NCI-H345 (cell line): ENCODE measurements at places on chromosomes 2 and 18.

- DNase-seq = no peak
Observed at GRCh38 chr2:26621469-26622199, 19.5 kb downstream of the CIB4 start.

GRCh38 chr2:2836343-2837070 lies 505.4 kb upstream of the MYT1L start:
- no peak for DNase-seq

DNA sequence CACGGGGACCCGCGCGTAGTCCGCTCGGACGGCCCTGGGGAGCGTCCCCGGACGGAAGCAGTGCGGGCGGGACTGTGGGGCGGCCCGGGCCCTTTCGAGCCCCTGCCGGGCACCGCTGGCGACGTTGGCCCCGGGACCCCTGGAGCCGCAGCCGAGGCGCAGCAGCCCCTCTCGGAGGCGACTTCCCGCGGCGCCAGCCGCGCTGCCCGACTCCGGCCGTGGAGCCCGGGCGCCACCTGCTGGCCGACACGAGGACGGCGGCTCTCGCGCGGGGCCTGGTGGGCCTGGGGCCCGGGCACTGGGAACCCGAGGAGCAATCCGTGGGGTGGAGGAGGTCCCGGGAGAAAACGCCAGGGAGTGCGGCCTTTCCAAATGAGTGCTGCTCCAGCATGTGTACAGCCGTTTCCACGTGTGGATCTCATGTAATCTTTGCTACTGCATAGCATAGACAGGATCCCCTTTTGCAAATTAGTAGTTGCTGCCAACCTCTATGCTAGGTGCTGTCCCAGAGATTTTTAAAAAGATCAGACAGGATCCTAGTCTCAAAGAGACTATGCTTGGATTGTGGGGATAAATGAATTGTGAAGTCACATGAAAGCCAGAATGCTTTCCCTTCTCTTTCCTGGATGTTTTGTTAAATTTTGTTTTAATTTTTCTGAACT lies 4.0 kb downstream of the ID2 start:
- DNase-seq = peak; percentile 81

DNA sequence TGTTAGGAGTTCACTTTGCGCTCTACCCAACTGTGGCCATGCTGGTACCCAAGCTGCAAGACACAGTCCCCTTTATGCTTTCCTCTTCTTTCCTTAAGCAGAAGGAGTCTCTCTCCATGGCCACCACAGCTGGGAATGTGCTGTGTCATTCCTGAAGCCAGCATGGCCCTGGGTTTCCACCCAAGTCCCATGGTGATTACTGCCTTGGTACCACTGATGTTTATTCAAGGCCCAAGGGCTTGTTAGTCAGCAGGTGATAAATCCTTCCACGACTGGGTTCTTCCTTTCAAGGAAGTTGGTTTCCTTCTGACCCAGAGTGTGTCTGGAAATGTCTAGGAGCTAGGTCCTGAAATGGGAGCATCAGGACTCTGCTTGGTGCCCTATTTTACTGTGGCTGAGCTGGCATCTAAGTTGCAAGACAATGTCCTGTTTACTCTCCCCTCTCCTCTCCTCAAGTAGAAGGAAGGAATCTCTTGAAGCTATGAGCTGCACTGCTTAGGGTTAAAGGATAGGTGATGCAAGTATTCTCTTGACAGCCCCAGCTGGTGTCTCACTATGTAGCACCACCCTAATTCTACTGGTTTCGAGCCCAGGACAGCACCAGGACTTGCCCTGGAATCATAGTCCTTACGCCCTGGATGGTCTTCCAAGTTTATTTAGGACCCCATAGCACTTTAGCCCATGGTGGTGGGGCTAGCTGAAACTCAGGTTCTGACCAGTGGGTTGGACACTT lies 18.7 kb upstream of the NUP35 start:
- DNase-seq = no peak

DNA sequence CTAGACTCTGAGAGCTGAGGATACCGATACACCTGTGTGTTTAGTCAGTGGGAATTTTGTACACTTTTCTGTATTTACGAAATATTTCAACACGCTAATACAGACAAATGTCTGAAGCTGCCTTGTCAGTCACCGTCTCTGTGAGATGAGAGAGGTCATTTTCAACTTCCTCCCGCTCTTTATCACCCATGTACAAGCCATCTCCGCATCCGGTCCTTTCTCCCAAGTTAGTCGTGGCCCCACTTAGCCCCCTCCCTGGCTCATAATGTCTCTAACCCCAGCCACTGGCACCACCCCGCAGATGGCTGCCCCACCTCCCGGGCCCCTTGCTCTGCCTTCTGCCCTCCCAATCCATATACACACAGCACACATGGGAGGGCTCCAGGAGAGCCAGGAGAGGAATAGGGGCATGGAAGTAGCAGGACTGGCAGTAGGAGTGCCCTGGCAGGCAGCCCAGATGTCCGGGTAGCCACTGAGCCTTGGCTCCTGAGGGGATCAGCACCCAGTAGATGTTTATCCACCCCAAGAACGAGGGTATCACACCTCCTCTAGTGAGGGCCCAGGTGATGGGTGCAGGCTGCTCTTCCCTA lies 2.0 kb upstream of the RUFY4 start:
- DNase-seq = no peak

DNA sequence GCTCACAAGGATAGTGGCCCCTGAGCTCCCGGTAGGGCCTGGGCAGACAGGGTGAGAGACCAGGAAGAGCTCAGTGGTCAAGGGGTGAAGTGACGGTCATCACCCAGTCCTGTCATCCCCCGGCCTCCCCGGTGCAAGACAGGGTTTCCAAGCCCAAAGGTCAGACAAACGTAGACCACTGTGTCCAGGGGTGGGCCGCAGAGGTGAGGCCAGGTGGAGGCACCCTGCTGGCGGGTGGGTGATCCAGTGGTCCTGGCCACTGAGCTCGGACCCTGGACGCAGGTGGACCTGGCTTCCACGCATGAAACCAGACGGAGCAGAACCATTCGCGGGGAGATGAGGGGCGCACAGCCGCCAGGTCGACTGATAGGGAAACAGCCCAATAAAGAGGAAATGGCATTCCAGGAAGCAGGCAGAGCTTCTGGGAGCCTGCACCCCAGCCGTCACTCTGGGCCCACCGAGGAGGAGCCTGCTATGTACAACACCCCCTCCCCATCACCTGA lies 14.4 kb upstream of the SNED1 start:
- DNase-seq = no peak

GRCh38 chr2:31580321-31581117 lies at the start of gene SRD5A2:
TSS of gene SRD5A2 (minus strand) at chr2:31580938. CDS start at chr2:31580900, 38 bp downstream.
- DNase-seq = no peak

GRCh38 chr2:161586517-161587167 lies 37.6 kb upstream of the SLC4A10 start:
- DNase-seq = peak; percentile 5

GRCh38 chr2:33652830-33653229 lies 53.7 kb upstream of the FAM98A start:
- no peak for DNase-seq

- DNase-seq = no peak
Observed at GRCh38 chr2:64442801-64443429, 11.0 kb upstream of the LGALSL start.

GRCh38 chr2:174568425-174568824 lies 29.2 kb downstream of the WIPF1 start:
- no peak for DNase-seq

DNA sequence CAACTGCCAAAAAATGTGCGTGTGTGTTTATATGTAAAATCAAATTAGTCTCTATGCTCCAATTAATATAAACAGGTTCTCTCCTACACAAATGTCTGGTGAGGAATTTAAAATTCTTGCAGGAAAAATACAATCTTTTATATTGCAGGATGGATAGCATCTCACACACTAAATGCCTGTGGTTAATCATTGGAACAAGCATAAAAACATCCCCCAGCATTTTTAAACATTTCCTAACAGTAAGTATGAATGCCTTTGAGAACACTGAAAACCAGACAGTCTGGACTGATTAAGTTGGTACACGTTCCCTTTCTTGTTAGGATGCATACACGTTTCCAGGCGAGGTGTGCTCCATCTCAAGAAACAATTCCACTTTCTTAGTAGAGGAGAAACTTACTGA lies 29.9 kb upstream of the PDE1A start:
- DNase-seq = no peak

GRCh38 chr2:33552758-33553461 lies 46.2 kb downstream of the FAM98A start:
- DNase-seq = no peak

GRCh38 chr2:122636097-122636496 lies 880.6 kb downstream of the TSN start:
- no peak for DNase-seq

DNA sequence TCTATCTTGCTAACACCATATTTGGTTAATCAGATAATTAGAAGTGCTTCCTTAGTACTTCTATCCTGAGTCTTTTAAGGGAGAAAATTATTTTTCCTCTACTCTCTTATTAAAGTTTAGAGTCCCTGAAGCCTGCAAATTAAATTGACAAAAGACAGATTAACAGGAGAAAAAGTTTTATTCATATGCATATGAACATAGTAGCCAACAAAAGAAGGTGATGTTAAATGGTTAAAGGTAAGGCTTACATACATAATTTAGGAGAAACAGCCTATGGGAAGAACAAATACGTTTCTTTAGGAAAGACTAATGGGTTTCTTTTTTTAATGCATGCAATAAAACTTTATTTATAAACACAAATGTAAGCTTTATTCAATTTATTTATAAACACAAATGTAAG lies 805.0 kb downstream of the CPS1 start:
- DNase-seq = no peak

DNA sequence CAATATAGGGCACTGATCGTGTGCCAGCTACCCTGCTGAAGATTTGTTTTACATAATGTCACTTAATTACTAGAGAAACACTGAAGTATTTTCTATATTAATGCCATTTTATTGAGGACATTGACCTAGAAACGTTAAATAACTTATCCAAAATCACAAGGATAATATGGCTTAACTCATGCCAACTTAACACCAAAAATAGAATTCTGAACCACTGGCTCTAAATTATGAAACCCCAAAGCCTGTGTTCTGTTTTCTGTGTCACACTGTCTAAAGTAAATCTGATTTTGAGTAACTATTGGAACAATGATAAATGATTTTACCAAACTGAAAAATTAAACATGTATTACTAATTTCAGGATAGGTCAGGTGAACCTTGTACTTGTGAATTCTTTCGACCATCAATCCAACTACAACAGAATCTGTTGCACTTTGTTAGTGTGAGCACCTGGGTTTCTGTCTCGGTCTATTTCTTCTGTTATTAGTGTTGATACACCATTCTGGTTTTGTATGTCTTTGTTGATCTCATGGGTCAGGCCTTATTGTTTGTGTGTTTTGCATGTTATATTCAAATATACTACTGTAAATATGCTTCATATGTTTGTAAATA lies 48.2 kb upstream of the CCDC141 start:
- no peak for DNase-seq

DNA sequence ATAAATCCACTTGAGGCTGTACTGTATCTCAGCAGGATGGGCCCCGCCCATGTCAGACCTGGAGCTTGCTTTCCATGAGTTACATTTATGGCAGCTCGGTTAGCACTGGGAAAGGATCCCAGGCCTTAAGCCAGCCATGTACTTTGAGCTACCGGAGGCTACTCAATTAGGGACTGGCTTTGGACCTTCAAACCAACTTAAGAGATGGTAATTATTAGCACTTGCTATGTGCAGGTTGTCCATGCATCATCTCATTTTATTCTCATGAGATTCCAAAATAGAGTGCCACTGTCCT lies 64.4 kb downstream of the ACTR2 start:
- no peak for DNase-seq

- DNase-seq = no peak
Observed at GRCh38 chr2:227503433-227504406, 31.8 kb downstream of the AGFG1 start.

- DNase-seq = no peak
Observed at GRCh38 chr2:203675086-203675485, 31.4 kb upstream of the CD28 start.

DNA sequence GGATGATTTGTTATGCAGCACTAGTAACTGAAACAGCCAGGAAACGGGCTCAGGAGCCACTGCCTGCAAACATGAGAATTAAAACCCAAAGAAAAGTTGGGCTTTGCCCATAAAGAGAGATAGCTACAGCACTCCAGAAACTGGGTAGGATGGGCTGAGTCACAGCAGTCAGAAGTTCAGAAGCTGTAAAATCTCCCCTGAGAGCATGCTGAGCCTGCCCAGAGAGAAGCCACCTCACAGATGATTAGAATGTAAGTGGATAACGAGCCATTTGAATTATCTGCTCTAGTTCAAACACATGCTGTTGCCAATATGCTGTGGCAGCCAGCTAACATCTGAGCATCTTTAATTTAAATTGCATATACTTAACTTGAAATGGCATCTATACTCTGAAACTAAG lies 388.1 kb upstream of the ACVR2A start:
- DNase-seq = peak; percentile 39

DNA sequence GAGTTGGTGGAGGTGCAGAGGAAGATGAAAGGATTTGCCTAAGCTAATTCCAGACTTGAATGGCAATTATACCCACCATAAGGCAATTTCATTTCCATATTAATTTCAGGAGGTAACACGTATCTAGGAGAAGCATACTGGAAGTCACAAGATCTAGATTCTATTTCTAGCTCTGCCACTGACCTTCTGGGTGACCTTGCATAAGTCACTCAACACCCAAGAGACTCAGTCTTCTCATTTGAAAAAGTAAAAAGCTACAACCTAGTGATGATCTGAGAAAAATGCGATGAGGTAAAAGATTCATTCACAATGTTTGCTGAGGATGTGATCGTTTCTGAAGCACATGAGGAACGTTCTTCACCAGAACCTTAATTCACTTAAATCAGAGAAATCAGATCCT lies 55.9 kb downstream of the GRB14 start:
- DNase-seq = no peak

DNA sequence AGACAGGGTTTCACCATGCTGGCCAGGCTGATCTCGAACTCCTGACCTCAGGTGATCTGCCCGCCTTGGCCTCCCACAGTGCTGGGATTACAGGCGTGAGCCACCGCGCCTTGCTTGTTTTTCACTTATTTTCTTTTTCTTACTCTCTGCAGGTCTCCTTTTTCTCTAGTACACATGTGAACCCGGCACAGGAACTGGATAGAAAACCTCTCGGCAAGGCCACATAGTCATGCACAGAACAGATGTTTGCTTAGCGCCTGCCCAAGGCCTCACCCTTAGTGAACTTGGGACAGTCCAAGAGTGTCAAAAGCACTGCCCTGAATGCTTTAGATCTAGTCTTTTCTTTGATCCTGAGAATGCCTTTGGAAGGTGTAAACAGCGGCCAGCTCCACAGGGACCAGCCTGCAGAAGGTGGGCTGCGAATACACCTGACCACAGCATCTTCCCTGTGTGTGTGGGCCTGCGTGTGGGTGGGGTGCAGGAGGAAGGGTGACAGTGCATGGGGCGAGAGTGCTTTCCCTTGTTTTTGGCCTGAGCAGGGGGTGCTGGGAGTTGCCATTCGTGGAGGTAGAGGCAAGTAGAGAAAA lies 27.0 kb downstream of the IMPA2 start:
- DNase-seq = no peak

- no peak for DNase-seq
Observed at GRCh38 chr2:108926561-108927380, 62.2 kb downstream of the EDAR start.

- no peak for DNase-seq
Observed at GRCh38 chr2:115910270-115910669, 1467.8 kb downstream of the DPP10 start.
